ENCODE measurements at places on chromosomes 2 and 18.

DNA sequence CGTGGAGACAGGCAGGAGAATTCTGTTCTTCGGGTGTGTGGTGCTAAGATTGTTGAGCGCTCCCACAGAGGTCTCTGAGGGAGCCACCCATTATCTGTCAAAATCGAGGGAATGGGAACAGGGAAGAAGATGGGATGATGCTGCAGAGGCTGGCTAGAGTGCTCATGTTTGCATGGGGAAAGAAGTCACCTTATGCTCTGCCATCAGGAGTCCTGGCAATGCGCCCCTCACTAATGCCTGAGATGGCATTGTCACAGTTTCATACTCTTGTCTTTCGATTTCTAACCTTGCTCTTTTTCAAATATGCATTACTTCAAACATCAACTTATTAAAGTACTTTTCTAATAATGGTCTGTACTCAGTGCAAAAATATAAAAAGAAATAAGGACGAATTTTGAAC is 463.3 kb upstream of the CELF4 start:
- DNase-seq, result no peak

- DNase-seq, result no peak
Measured at GRCh38 chr2:190860985-190861680, 19.5 kb upstream of the GLS start.

DNA sequence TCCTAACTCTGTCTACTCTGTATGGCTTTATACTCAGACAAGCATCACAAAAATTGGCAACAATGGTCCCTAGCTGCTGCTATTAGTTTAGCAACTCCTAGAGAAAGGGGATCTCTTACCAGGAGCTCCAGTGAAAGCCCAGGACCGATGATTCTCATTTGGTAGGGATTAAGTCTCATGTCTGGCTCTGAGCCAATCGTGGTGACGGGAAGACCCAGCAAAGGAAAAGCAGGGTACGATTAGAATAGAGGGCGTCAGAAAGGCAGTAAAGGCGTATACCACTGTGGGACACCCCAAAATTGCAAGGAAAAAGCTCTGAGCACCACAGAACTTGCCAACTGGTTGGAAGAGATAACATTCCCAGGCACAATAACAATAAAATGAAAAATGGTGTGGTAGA is 129.5 kb downstream of the MTCL1 start:
- DNase-seq, result no peak

- no peak for DNase-seq
Measured at GRCh38 chr2:62576276-62576939, 70.4 kb upstream of the TMEM17 start.

DNA sequence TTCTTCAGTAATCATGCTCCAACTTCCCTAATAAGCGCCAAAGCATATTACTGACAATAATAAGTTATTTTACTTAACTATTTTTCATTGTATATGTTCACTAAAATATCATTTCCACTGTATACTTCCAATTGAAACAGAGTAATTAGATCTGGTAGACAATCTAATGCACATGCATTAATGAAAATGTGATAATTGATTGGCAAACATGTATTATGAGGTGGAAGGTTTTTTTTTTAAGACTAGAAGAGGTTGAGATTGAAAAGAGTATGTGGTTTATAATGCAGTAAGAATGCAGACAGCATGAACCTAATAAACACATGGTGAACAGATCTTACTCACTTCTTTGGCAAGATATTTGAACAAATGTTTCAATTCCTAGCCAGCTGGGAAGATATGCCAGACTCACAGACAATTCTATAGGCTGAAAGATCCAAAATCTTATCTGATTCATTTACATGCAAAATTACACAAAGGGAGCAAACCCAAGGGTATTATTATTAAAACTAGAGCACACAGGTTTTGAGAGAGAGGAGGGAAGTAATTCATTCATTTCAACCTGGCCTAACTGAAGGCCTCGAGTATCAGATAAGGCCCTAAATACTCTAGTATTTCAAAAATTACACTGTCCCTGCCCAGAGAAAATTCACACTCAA is 2.8 kb downstream of the NCKAP1 start:
- no peak for DNase-seq

- DNase-seq, result no peak
Measured at GRCh38 chr2:239302808-239303557, 97.8 kb downstream of the HDAC4 start.

- DNase-seq, result no peak
Measured at GRCh38 chr2:119350311-119350998, 16.2 kb downstream of the C2orf76 start.

- peak; percentile 46 for DNase-seq
Measured at GRCh38 chr2:240556553-240557100, 1.2 kb downstream of the ANKMY1 start.

DNA sequence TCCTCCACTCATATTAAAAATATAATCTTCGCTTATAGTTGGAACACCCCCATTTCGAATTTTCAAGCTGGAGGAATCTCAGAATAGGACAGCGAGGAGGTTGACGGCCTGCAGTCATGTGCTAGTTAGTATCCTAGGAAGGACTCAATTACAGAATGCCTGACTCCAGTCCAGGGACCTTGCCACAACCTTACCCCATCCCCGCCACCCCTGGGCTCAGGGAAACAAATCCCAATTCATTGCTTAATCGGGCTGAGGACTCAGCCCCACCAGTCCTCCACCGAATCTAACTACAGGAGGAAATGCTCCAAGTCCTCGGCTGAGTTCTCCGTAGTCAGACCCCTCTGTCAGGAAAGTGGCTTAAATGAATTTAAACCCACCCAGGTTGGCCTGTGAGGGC is 31.7 kb upstream of the ZBTB7C start:
- no peak for DNase-seq

GRCh38 chr2:119536211-119536610 is 8.0 kb upstream of the CFAP221 start:
- DNase-seq, result no peak

DNA sequence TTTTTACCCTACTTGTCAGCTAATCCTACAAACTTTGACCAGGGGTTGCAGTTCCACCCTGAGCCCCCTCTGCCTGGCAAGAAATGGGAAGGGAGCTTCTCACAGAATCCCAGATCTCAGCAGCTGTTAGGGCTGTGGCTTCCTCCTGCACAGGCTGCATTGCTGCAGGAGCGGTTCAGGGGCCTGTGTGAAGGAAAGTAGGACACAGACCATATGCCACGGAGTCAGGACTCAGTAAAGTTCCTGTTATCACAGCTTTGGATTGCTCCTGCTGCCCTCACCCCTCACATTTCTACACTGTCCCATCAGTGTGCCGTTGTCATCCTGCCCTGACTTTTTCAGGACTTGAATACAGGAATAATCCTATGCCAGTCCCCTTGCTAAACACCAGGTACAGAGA is 62.8 kb upstream of the SP3 start:
- no peak for DNase-seq

DNA sequence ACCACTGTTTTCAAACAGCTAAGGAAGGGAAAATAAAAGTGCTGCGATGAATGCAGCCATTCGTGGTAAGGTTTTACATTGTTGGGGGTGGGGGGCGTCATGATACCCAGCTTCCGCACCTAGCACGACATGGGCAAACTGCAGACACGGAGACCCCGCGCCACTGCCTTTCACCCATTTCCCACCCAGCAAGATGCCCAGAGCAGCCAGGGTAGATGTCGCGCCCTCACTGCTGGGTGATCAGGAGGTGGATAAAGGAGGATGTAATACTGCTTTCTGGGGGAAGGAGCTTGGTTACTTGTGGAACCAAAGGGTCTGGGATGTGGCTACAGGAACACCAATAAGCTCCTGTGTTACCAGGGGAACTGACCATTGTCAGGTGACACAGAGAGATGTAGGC is 138.4 kb downstream of the ZNF516 start:
- no peak for DNase-seq

- DNase-seq, result no peak
Measured at GRCh38 chr2:178395941-178396570, 54.9 kb downstream of the PRKRA start.

GRCh38 chr2:40466935-40467572 is 15.2 kb upstream of the SLC8A1 start:
- no peak for DNase-seq

DNA sequence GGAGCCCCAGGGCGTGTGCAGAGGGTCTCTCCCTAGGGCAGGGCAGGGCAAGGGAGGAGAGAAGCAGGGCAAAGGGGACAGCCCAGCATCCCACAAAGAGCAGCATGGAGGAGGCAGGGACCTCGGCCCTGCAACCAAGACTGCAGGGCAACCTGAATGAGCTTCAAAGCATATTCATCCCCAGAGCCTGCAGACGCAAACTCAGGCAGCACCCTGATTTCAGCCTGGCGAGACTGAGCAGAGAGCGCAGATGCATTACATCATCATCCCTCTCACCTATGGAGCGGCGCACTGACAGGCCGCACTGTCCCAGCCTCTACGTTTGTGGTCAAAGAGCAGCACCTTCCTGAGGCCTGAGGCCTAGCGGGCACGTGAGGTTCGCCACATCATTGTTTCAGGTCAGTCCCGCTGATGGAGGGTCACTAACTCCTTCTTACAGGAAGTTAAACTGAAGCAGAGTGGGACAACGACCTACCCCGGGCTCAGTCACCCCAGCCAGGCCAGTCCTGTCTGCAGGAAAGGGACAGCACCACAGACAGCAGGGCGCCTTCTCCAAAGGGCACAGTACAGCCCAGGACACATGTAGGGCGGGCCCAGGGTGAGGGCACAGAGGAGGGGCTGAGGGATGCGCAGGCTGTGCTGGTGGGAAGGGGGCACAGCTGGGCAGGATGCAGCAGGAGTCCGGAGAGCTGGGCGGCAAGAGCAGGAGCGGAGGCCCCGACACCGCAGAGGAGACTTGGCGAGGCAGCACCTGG is 67.2 kb upstream of the RAB6C start:
- DNase-seq, result no peak
